A549 treated with DMSO at 1 μM for 4 hours (cell line): ENCODE measurements at places on chromosomes 3 and 15. TPM values are rescaled to one million over a fixed set of nuclear protein-coding genes. Genes with fewer than 3 reads are reported as not detected.

The FBN1 gene
- 7.4 to 12.3 TPM (median 9.2 TPM) in 5 replicates for total RNA-seq

The DLL4 gene
- total RNA-seq: 0.40 to 0.63 TPM (median 0.51 TPM) in 5 replicates

The GOLGA8Q gene
- 0.08 TPM in 1 of 5 replicates, not detected in the others for total RNA-seq

The BBX gene
- 15.2 to 24.5 TPM (median 22.3 TPM) in 5 replicates for total RNA-seq

The CLRN1 gene
- total RNA-seq: not detected in 5 replicates

The GALNT15 gene
- 0.06 to 0.14 TPM (median 0.07 TPM) in 3 of 5 replicates, not detected in the others for total RNA-seq

The AADACL2 gene
- not detected in 5 replicates for total RNA-seq

The GOLGA6D gene
- 0.11 to 0.12 TPM in 2 of 5 replicates, not detected in the others for total RNA-seq
